Stimulated activated CD4-positive, alpha-beta T cell treated with anti-CD3 and anti-CD28 coated beads, Interleukin-2, amount 100 ng/mL, for 4 hours (primary cell): ENCODE measurements at places on chromosomes 7 and 10.
A peak's percentile ranks its signal among the peaks of the same experiment; 100 is the strongest.

DNA sequence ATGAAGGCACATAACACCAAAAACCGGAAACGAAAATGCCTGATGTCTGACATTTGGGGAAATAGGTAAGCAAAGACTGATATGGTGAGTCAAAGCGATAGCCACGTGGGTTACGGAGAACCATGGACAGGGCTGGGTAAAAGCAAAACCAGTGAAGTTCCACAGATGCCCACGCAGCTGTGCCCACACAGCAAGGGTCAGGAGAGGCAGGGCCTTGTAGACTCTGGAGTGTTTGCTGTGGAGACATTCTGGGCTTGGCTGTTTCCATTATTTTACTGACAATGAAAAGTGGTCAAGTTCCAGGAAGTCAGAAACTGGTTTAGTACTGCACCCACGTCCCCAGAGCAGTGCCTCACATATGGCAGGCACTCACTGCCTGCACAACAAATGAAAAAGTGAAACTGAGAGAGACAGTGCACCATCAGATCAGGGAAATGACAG is 148.7 kb downstream of the ZMYND11 start:
- DNase-seq, result no peak

- DNase-seq, result no peak
Measured at GRCh38 chr10:100359529-100360150, 12.6 kb downstream of the SCD start.

- no peak for DNase-seq
Measured at GRCh38 chr10:77159538-77160110, 478.0 kb downstream of the KCNMA1 start.

GRCh38 chr7:5634107-5634950 is 147.1 kb downstream of the RNF216 start:
- DNase-seq, result no peak

GRCh38 chr7:29043576-29043975 is 85.4 kb upstream of the TRIL start:
- no peak for DNase-seq

- no peak for DNase-seq
Measured at GRCh38 chr10:46534828-46535524, 21.5 kb downstream of the GPRIN2 start.

GRCh38 chr7:43105521-43106120 is 6.8 kb upstream of the HECW1 start:
- no peak for DNase-seq

DNA sequence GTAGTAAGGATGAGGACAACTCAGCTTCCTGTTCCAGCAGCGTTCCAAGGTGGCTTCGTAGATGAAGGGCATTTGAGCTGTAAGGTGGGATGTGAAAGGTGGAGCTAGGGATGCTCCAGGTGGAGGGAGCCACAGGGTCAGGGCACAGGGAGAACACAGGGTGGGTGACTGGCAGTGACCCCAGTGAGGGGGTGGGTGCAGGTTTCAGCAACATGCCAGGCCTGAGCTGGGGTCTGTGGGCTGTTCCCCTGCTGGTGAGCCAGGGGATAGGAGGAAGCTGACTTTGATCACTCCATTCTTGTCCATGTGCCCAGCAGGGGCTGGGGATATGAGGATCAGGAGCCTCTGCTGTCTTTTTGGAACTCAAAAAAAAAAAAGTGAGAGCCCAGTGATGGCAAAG is 33.2 kb downstream of the CDH23 start:
- no peak for DNase-seq

GRCh38 chr10:132502544-132503300 is 34.9 kb upstream of the INPP5A start:
- DNase-seq, result no peak

DNA sequence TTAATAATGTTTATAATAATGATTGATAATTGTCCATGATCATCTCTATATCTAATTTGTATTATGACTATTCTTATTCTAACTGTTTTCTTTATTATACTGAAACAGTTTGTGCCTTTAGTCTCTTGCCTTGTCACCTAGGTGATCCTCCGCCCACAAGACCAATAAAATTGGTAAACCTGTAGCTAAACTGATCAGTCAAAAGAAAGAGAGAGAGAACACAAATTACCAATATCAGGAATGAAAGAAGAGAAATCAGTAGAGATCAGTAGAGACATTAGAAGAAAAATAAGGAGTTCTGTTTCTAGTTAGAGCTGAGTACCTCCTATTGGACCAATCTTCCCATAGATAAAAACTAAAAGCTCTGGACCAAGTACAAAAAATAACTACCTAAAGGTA is 6.1 kb upstream of the COA1 start:
- DNase-seq, result no peak

DNA sequence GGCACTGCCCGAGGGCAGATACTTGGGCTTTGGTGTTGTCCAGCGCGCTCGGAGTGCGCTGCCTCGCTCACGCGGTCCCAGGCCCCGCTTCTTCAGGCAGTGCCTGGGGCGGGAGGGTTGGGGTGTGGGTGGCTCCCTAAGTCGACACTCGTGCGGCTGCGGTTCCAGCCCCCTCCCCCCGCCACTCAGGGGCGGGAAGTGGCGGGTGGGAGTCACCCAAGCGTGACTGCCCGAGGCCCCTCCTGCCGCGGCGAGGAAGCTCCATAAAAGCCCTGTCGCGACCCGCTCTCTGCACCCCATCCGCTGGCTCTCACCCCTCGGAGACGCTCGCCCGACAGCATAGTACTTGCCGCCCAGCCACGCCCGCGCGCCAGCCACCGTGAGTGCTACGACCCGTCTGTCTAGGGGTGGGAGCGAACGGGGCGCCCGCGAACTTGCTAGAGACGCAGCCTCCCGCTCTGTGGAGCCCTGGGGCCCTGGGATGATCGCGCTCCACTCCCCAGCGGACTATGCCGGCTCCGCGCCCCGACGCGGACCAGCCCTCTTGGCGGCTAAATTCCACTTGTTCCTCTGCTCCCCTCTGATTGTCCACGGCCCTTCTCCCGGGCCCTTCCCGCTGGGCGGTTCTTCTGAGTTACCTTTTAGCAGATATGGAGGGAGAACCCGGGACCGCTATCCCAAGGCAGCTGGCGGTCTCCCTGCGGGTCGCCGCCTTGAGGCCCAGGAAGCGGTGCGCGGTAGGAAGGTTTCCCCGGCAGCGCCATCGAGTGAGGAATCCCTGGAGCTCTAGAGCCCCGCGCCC is at the start of gene NPY:
Gene NPY (plus strand): TSS at position 294 of the 802 bp plus-strand sequence. CDS start 1,051 bp downstream, outside the sequence.
- peak; percentile 8 for DNase-seq

- peak; percentile 92 for DNase-seq
Measured at GRCh38 chr10:62816331-62817120, at the start of gene EGR2. Gene EGR2, minus strand, starts transcription at chr10:62816366. Its CDS starts 337 bp downstream, at chr10:62816029.

DNA sequence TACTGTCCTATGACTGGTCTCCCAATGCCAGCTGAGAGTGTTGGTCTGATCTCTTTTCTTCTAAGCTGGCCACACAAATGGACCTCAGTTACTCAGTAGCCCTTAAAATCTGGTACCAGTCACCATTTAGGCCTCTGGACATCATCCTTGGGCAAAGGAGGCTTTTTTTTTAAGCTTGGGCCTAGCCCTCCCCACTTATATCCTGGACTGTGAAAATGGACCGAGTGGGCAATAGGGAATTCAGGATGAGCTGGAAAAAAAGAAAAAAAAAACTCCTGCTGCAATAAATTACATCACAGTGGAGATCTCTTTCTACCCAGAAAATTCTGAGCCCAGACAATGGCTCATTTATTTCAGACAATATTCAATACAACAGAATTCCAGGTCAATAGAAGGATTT is 68.4 kb downstream of the PARP12 start:
- no peak for DNase-seq

- DNase-seq, result no peak
Measured at GRCh38 chr10:29297678-29298077, 8.8 kb downstream of the LYZL1 start.

GRCh38 chr7:124399941-124400340 is 365.7 kb downstream of the GPR37 start:
- no peak for DNase-seq

GRCh38 chr7:116162992-116163391 is 47.3 kb upstream of the TES start:
- DNase-seq, result no peak

GRCh38 chr7:95479992-95480624 is 5.6 kb upstream of the ASB4 start:
- DNase-seq, result no peak

GRCh38 chr10:18217577-18217976 is 77.4 kb downstream of the CACNB2 start:
- DNase-seq, result no peak

DNA sequence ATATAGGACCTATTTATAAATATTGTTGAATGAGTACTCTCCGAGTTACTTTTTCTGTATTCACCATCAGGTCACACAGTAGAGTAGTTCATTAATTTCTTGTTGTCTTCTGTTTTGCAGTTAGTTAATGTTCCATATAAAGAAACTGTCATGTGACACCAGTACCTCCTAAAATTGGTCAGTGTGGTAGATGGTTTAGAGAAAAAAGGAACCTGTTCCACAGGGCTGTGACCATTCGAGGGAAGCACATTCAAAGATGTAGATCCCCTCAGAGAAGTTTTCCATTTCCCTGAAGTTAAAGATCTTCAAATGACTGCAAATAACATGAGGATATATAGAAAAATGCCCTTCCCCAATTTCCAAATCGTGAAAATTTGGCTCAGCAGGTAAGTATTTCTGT is 45.7 kb downstream of the PRPF18 start:
- DNase-seq, result no peak

DNA sequence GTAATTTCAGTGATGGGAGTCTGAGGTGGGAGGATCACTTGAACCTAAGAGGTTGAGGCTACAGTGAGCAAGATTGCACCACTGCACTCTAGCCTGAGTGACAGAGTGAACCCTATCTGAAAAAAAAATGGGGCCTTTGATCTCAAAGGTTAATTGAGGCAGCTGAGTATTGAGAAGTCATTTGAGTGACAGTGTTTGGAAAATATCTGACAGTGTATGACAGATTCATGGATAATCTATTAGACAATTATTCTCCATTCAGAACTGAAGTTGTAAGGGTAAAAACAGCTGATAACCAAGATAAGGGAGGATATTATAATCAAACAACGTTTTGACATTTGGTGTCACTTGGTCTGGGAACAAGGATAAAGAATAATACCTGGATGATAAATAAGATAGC is 50.9 kb upstream of the CD36 start:
- DNase-seq, result no peak

DNA sequence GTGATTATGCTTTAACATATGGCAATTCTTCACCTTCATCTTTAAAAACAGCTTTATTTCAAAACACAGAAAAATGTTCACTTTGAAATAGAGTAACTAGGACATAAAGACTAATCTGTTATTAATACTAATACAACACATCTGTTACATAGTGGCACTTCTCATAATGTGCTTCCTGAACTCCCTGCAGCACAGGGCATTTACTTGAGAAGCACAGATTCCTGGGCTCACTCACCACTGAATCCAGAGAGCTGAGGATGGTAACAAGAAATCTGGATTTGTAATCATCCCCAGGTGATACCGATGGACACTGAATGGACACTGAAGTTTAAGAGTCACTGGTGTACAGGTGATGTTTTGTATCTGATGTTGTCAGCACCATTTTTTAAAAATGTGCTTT is 96.1 kb downstream of the COL28A1 start:
- no peak for DNase-seq

DNA sequence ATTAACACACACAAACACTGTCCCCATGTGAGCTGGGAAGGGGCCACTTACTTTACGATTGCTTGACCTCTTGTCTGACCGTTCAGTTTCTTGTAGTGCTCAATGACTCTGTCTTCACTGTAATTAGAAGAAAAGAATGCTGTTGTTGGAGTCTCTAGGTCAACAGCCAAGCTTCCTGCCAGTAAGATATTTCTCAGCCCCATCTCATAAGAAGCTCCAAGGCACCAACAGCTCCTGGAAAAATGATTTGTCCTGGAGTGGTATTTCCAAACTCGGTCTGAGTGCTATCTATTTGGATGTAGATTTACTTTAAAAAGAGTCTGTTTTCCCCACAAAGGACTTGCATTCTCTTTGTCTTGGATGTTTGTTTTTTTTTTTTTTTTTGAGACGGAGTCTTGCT is 153.7 kb downstream of the PRPF18 start:
- no peak for DNase-seq

DNA sequence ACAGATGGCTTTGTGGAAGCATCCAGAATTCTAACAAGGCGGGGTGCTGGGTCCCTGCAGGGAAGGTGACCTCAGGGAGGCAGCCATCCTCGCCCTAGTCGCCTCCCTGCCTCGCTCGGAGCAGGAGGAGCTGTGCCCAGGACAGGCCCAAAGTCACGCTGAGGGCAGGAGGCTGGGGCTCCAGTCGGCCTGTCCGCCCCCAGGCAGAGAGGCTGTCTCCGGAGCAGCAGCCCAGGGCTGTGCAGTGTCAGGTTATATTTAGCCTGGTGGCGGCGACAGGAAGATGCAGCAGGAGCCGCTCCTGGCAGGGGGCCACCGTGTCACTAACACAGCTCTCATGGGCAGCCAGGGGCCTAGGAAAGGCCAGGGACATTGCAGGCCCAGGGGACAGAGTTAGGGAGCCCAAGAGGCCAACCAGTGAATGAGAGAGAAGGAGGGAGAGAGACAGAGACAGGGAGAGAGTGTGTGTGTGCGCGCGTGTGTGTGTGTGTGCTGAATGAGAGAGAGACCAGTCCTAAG is 13.5 kb downstream of the KCNH2 start:
- no peak for DNase-seq

DNA sequence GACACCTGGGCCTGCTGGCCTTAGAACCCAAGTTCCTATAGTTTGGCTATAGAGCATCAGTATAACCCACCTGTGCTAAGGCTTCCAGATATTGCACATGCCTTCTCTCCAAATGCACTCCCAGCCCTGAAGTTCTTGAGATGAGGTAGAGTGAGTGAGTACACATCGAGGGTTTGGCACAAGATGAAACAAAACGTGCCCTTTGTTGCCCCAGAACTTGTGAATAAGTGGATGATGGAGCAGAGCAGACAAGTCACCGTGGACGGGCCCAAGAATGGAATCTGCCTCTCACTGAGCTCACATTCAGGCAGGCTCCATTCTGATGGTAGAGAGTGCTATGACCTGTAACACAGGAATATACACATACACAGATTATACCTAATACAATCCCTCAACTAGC is 73.0 kb upstream of the STK17A start:
- no peak for DNase-seq

GRCh38 chr10:97515271-97515978 is 16.7 kb downstream of the UBTD1 start:
- DNase-seq, result no peak

- no peak for DNase-seq
Measured at GRCh38 chr7:4266270-4267040, 415.6 kb upstream of the FOXK1 start.

- no peak for DNase-seq
Measured at GRCh38 chr7:148303295-148304082, 287.1 kb upstream of the C7orf33 start.
